H9 (cell line): ENCODE measurements at places on chromosomes 16 and 17. TPM values are rescaled to one million over a fixed set of nuclear protein-coding genes. Genes with fewer than 3 reads are reported as not detected.

DNA sequence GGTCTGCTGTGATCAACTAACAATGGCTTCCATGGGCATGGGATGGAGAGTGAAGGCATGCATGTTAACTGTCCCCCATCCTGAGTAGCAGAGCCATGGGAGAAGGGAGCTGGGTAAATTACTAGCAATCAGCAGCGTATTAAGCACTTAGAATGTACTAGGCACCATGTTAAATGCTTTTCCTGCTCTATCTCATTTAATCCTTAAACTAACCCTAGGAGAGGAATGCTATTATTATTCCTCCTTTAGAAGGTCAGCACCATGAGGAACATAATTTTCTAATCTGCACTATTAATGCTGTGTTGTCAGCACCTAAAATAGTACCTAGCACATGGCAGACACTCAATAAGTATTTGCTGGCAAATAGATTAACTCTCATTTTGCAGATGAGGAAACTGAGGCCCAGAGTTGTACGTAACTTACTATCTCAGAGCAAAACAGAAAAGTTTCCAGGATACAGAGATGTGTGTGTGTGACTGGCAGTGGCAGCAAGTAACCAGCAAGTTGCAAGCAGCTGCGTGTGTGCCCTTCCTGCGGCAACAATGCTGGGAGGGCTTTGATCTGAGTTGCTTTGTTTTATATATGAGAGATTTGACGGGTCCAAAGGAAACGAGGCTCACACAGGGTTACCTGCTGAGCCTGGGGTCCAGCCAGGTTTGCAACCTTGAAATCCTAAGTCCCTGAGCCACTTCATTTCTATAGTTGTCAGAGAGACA, 6.5 kb upstream of the KLHL36 start:
- DNase-seq: no peak

DNA sequence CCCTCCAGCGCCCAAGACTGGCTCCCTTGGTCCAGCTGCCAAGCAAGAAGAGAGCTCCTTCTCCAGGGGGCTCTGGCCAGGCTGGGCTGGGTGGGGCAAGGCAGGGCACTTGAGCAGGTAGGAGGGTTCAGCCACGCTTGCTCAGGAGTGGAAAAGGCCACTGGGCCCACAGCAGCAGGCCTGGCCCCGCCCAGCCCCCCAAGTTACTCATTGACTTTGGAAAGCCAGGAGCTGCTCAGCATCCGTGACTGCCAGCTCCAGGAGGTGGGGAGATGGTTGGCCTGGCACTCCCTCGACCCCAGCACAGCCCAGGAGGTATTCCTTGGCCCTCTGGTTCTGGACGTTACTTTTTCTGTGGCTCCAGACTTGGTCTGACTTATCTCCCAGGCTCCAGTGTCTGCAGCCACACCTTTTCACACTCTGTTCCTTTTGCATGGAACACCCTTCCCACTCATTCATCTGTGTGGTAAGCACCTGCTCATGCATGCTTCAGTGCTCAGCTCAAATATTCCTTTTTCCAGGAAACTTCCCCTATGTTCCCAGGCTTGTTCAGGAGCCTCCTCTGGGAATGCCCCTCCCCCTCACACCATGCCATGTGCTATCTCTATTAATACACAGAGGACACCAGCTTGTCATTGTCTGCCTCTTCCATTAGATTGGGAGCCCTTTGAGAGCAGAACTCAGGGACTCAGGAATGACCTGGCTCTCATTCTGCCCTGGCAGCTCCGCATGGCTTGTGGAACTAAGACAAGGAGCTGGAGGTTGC, at the start of gene CDH16:
Gene CDH16 (minus strand): TSS at position 83 of the 766 bp plus-strand sequence. CDS start 820 bp downstream, outside the sequence.
- DNase-seq: no peak

DNA sequence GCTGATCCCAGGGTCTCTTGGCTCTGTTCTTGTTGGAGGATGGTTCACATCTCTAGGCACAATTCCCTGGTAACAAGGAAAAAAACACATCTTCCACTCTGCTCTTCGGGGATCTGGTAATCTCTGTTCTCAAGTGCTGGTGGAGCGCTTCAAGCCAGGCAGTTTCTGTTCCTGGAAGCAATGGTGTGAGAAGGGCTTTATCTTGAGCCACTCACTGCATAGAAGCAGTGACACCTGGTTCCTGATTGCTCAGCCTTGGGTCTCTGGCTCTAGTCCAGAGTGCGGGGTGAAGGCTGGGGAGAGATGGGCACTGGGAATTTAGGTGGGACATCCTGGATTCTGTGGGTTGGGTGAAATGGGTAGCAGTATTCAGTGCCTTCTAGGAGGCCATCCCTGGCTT, 14.1 kb downstream of the AKAP1 start:
- no peak for DNase-seq

DNA sequence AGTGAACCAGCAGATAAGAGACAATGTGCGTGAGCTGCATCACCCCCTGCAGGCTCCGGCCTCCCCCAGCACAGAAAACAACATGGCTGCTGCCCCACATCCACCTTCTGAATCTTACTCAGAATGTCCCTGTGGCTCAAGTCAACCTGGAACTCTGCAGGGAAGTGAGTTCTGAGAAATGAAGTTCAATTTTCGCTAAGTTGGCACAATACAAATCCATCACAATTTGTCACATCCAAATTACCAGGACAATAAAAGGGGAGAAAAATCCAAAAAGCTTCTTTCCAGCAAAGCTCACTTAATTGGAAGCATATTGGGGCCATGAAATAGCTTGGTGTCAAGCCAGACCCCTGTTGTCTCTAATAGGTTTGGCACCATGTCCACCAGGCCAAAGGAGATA, 38.1 kb downstream of the CLEC19A start:
- DNase-seq: no peak

DNA sequence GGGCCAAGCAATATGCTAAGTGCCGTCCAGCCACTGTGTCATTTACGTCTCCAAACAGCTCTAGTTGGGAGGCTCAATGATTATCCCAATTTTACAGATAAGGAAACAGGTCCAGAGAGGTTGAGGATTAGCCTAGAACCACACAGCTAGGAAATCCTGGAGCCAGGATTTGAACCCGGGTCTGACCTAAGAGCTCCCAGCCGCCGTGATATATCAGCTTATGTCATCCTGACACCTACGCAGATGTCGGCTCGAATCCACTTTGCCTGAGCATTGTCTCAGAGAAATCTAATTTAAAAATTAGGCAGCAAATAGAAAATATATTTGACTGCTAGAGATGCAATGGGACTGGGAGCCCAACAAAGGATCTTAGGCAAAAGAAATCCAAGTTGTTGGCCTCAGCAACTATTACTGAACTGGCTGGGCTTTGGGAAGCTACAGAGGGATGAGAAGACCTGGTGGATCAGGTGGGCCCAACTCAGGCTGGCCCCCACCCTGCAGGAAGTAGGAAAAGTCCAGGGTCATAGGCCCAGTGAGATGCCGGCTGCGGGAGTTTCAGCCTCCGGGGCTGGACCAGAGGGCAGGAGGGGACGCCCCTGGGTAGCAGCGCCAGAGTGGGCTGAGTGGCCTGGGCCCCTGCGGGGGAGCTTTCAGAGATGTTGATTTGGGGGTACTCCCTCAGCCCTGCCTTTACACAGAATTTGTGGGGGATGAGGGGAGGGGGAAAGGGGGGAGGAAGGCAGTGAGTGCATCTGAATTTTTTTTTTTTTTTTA, 35.1 kb upstream of the IL21R start:
- no peak for DNase-seq

GRCh38 chr17:32928586-32929535, 908 bp downstream of the TMEM98 start:
- no peak for DNase-seq

DNA sequence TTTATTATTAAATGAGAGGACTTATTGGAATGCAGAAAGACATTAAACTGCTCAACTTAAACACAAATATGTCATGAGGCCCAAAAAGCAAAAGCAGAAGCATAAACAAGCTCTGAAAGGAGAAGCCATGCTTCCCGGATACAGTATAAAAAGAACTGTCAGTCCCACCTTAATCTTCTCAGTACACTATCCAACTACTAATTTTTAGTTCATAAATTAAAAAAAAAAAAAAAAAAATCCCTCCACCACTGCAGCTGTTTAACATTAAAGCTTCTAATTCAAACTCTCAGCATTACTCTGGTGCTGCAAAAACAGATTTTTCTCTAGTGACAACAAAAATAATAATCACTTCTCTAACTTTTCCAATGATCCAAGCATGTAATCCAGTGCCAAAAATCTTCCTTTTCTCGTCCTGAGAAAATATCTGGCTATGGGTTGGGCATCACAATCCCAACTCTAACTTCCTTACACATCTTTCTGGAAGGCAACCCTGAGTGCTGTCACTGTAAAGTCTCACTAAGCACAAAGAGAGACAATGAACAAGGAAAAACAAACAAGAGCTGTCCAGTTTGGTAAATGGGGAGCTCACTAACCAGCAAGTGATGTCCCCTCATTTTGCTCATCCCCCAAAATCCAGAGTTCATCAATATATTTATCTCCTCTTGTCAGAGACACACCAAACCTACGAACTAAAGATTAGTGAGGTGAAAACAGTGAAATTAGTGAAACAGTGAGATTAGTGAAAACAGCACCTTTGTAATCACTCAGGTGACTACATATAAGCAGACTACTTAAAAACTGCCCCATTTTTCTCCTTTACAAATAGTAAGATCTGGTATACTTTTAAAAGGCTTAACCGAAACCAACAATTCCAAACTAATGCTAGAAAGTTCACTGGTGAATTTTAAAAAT, 5.5 kb downstream of the USP32 start:
- no peak for DNase-seq

Gene GAS7
- total RNA-seq: 4.8 and 6.0 TPM in 2 replicates

Gene PRKCB
- 7.0 and 7.7 TPM in 2 replicates for total RNA-seq

Gene ZSCAN10
- 207 and 212 TPM in 2 replicates for total RNA-seq

Gene MYH2
- 0.68 and 0.90 TPM in 2 replicates for total RNA-seq

Gene IRX3
- 1.8 and 2.4 TPM in 2 replicates for total RNA-seq
